ENCODE measurements at places on chromosomes 1 and 21.

DNA sequence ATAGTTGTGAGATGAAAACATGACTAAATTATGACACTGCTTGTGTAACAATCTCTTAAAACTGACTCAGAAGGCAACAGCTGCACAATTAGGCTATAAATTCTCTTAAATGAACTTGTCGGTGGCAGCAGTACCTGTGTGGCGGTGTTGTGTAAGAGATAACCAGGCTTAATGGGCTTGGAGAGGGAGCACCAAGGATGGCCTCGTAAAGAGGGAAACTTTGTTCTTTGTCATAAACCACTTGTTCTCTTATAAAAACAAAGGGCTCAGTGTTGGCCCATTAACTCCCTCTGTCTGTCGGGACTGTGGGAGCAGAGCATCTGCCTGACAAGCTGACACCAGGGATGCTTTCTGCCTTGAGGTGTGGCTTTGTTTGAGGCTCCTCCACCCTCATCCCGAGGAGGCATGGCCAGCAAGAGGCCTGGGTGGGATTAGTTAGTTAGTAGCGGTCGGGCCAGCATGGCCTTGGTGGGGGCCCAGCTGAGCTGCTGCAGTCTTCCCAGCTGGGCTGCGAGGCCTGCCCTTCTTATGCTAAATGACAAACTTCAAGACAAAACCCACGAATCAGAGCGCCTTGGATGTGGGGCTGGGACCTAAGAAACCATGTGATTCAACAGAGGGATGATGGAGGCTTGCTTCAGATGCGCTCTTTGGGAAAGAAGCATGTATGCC, 171.4 kb downstream of the CAMTA1 start:
- DNase-seq, result no peak

- no peak for DNase-seq
These were observed 632 bp downstream of the PEX19 start for GRCh38 chr1:160284220-160284781.

- DNase-seq, result no peak
These were observed 25.6 kb downstream of the SGIP1 start for GRCh38 chr1:66559517-66559916.

GRCh38 chr1:100624886-100625610, 87.1 kb downstream of the GPR88 start:
- no peak for DNase-seq

- DNase-seq, result no peak
These were observed 46.7 kb upstream of the SERBP1 start for GRCh38 chr1:67476906-67477305.

DNA sequence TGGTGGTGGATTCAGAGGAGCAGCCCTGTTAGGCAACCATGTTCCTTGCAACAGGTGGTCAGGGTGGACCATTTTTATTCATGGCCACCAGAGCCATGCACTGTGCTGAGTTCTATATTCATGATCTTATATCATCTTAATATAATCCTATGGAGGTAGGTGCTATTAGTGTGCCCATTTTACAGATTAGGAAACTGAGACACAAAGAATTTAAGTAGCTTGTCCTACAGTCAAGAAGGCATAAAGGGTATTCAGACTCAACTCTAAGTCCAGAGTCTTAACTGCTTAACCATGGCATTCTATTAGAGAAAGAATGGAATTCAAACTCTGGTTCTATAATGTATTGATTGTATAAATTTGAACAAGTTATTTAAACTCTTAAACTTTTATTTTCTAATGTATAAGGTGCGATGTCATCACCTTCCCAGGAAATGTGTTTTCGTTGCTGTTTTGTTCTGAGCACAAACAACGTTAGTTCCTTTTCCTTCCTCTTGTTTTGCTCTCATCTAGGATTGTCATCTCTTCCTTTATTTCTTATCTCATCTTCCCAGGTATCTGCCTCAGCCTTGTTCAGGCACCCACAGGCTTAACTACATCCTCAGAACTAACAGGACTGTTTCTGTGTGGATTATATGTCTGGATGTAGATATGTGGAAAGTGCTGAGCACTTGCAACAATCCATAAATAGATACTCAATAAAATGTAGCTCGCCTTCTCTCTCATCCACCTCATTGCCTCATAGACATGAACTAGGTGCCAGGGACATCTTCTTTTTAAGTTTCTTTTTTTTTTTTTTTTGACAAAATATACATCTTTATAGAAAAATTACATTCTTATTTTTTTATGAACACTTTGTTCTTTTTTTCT, 207.1 kb downstream of the NFIA start:
- DNase-seq, result no peak

- DNase-seq, result no peak
These were observed 12.4 kb downstream of the EPHA8 start for GRCh38 chr1:22575532-22576149.

DNA sequence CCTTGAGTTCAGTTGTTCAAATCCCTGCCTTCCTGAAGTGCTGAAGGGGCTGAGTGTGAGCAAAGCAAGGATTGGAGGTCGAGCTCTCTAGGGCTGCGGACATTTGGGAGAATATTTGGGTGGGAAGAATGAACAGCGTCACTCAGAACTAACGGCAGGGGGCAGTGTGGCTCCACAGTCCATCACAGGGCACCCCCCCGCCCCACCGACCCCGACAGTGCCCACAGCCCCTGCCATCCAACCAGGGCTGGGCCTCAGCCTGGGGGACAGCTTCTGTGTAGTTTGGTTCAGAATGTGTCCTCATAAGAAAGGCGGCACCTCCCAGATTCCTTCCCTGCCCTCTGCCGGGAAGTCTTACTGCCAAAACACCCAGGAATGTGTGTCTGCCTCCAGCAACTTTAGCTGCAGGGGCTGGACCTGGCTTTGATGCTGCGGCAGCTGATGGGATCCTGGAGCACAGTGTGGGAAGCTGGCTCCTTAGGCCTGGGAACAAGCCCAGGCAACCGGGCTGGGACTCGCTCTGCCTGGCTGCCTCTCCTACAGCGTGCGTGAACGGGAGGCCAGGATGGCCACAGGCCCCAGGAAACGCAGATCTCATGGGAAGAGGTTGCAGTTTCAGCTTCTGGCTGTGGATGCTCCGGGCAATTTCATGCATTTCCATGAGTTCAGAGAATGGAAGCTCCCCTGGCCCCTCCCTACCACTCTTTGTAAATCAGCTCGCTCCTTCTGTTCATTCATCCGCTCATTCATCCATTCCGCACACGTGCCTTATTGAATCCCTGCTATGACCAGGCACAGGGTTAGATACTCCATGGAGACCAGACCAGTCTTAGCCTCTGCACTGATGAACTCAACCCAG, 104.9 kb upstream of the TMPRSS2 start:
- DNase-seq, result no peak

DNA sequence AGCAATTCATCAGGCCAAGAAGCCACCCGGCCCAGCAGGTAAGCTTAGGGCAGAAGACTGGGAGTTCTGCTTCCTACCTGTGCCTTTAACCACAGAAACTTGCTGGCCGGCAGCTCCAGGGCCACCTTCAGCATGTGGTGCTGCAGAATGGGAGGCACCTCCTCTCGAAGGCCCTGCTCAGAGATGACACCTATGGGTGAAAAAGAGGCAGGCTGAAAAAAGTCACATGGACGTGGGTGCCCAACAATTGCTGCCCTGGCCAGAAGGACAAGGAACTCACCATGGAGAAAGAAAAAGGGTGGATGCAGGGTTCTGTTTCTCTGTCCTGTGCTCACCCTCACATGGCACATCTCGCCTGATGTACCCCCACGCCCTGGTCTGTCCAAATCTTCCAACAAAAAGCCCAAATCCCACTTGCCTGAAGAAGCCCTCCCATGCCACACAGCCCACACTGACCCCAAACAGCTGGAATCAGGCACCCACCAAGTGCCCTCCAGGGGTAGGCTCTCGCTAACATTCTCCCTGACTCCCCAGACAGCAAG, 33.0 kb downstream of the URB1 start:
- DNase-seq, result no peak

DNA sequence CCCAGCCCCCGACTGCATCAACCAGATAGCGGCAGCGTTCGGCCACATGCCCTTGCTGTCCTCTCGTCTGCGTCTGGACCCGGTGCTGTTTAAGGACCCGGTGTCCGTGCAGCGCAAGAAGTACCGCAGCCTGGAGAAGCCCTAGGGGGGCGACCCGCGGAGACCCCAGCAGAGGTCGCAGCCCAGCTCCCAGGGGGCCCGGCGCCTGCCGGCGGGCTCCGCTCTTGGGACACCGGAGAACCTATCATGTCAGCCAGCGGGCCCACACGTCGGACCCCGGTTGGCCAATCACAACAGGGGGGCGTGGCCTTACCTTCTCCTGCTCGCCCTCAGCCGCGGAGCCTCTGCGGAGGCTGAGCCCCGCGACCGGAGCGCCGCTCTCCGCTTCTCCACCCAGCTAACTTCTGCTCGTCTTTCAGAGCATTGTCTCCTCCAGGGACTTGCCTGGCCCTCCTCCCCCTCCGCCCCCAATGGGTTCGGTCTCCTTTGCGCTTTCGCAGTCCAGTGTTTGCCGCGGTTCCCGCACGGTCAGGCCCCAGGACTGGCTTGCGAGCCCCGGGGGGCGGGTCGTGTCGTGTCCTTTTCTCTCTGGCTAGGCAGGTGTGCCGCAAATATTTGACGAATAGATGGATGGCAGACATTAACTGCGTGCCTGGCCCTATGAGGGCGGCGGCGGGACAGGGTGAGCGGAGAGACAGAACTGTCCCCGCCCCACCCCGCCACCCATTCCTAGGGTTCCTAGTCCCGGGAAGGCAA, 10.5 kb downstream of the SLC30A2 start:
- peak; percentile 91 for DNase-seq

GRCh38 chr21:45488931-45489721, 53.1 kb downstream of the SLC19A1 start:
- no peak for DNase-seq

DNA sequence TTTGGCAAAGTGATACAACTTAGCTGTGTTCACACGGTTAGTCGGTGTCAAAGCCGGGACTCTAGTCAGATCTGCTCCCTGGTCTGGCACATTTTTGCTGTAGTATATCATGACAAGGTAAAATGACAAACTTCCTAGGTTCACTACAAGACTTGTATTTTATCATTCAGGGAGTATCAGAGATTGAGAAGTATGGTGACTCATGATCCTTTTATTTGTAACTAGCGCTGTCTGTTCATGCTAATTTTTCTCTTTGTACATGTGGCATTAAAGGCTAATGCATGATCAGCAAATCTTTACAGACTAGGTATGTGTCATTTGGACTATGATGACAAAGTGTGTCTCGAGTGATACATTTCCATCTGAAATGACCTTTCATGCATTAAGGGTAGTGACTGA, 326.7 kb downstream of the SIPA1L2 start:
- DNase-seq, result no peak

- DNase-seq, result peak; percentile 16
These were observed 61.2 kb upstream of the MCOLN3 start for GRCh38 chr1:85109475-85109874.

GRCh38 chr1:234649432-234650081, 39.6 kb upstream of the IRF2BP2 start:
- no peak for DNase-seq

- DNase-seq, result no peak
These were observed 297.5 kb downstream of the HHIPL2 start for GRCh38 chr1:222250376-222250775.

GRCh38 chr1:100799954-100800612, 80.5 kb downstream of the VCAM1 start:
- DNase-seq, result no peak

GRCh38 chr1:39102537-39103327, 76.6 kb downstream of the NDUFS5 start:
- DNase-seq, result no peak

GRCh38 chr1:11985851-11986250, 5.6 kb downstream of the MFN2 start:
- no peak for DNase-seq

DNA sequence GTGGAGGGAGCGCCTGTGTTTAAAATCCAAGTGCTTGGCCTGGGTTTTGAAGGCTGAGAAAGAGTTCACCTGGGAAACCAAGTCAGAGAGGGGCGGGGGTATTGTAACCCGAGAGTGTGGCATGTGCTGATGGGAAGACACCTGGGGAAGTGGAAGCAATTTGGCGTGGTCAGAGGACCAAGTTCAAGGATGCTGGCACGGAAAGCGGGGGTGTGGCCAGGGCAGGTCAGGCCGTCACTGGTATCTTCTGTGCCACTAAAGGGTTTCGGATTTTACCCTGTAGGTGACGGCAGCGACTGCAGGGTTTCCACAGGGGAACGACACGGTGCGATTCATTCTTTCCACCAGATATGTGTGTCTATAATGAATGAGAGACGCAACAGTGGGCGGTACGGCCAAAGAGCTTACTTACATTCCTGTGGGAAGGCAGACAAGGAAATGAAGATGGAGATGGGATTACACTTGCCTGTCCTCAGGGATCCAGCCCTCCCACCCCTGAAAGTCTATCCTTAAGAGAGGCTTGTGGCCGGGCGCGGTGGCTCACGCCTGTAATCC, 31.3 kb downstream of the CA6 start:
- DNase-seq, result no peak

DNA sequence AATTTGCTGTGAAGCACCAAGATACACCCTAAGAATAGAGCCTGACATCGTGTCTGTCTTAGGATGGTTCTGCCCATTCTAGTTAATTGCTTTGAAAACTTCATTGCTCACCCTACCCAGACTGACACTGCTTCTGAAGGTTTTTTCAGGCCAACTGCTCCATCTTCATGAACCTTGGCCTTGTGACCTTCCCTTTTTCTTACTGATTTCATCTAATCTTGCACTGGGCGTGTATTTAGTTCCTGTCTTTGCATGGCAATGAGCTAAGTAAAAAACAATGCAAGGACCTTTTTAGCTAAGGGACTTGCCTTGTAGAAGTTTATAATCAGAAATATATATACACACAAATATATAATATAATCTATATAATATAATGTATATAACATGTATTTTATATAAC, 108.0 kb downstream of the PBX1 start:
- DNase-seq, result no peak

GRCh38 chr1:149942207-149942606, 5.5 kb upstream of the MTMR11 start:
- no peak for DNase-seq

GRCh38 chr1:173248247-173248940, 41.3 kb upstream of the TNFSF4 start:
- no peak for DNase-seq

DNA sequence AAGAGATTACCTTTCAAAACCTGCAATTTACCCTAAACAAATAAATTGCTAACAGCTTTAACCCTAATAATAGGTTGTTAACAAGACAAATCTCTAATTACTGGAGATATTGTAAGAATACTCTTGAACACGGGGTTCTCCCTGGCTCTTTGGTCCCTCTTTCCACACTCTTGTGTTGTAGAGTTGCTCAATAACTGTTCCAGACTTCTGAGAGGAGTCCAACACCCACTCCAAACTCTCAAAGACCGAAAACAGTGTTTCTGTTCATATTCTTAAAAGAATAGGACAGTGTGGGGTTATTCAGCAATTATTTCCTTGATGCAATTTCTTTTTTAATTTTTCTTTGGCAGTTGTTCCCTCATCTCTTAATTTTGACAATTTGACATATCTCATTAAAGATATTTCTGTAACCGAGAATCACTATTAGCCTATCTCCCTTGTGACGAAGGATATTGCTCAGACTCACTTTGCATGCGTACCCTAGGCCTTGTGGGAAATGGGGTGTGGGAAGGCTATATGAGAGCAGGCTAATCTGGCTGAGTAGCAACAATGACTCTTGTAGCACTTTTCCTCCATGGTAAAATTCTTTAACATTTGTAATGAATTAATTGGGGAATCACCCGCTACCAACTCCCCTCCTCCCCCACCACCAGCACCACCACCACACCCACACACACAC, 90.7 kb downstream of the SLC25A24 start:
- DNase-seq, result no peak

GRCh38 chr21:10639123-10639522, 117.7 kb downstream of the TPTE start:
- DNase-seq, result no peak

GRCh38 chr1:213135572-213135971, 84.5 kb downstream of the RPS6KC1 start:
- no peak for DNase-seq

Measured in effector CD4-positive, alpha-beta T cell (primary cell).